Peyer's patch (tissue), 4 donors: ENCODE measurements at places on chromosomes 2 and 18.

- peaks cover 38% of the 10 kb centered on the region for H3K4me1 ChIP-seq
- peak overlapping the region; percentile 55 for H3K4me3 ChIP-seq
- no peaks in the 10 kb centered on the region for H3K36me3 ChIP-seq
- H3K27me3 ChIP-seq = no peaks in the 10 kb centered on the region
These were observed 1.3 kb upstream of the KCMF1 start for GRCh38 chr2:84969511-84970209.

DNA sequence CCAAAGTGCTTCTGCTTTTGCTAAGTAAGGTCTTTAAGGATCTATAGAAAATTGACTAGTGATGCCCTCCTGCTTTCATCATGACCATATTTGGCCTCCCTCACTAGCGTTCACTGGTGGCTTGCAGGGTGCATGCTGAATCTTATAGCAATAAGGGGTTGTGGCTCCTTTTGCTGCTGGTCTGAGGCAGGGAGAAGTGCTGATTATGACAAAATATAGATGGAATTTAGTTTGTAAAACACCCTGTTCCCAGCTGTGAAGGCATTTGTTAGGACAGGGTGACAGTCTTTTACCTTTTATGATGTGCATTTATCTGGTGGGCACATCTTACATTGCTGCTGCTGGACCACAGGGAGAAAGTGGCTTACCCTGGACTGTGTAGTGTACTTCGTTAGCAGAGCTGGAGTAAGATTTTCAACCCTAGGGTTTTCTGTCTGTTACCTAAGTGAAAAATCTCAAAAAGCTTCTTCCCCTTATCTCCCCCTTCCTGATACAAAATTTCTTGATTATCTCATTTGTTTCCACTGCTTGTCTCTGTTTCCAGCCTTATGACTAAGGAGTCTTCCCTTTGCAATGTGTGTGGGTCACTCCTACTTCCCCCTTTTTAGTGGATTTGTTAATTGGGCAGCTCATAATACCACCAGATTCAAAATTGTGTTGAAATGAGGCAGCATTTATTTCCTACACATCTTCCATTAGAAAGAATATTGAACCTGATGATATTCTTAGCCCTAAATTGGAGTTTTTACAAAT is 21.2 kb upstream of the RPL37A start:
- no peak for DNase-seq
- H3K36me3 ChIP-seq = no peaks in the 10 kb centered on the region
- H3K4me1 ChIP-seq = no peaks in the 10 kb centered on the region

DNA sequence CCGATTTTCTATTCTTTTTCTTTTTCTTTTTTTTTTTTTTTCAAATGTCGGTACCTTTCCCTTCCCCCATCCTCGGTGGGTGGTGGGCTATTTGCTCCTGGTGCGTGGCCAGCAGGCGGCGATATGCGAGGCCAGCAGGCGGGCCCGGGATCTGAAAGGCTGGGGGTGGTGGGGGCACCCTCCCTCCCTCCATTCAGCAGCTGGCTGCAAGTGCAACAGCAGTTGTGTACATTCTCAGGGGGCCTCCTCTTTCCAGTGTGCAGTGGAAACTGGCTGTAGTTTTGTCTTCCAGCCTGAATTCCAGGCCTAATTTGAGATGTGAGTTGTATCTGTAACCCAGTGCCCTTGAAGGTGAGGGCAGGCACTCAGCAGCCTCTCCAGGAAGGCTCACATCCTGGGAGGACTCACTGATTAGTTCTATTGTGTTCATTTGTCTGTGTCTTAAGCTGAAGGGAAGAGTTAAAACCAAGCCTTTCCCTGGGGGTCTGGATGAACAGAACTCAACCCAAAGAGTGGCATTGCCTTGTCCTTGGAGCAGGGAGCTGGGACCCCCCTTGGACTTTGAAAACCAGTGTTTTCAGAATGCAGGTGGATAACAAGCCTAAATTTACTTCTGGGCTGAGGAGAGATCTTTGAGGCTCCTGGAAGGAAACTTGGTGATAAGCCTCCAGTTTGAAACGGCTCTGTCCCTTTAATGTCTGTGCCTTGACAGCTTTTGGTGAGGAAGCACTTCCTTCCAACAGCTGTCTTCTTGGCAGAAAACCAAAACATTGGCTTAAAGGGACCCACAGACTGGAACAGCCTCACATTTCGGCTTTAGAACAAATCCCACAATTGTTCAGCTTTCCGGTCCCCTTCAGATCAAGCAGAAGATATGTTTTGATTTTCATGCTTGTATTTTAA is 3.3 kb downstream of the MYCN start:
- peaks cover 5% of the 10 kb centered on the region for H3K27me3 ChIP-seq
- no peak for DNase-seq
- H3K36me3 ChIP-seq = no peaks in the 10 kb centered on the region
- no peak overlapping the region for H3K4me3 ChIP-seq

DNA sequence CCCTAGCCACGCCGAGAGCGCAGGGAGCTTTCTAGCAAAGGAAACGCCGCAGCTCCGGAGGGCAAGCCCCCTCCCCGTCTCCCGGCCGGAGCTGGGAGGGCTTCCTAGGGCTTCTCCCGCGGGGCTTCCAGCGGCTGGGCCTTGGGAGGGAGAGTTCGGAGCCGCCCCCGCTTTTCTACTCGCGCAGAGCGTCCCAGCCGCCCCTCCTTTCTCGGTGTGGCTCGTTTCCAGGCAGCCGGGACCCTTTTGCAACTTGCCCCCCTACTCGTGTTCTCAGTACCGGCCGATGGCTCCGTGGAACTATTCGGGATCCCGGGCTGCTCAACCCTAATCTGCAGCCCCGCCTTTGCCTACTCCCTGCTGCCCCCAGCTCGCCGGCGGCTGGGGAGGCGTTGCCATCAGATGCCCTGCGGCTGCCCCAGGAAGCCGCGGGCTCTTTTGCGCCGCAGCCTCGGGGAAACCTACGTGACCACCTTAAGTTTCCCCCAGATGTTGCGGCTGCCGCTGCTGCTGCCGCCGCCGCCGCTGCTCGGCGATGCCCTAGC is 1.5 kb upstream of the NR4A2 start:
- H3K4me1 ChIP-seq = no peaks in the 10 kb centered on the region
- DNase-seq = peak; percentile 84
- peak overlapping the region; percentile 59 for H3K4me3 ChIP-seq
- H3K27ac ChIP-seq = peak overlapping the region; percentile 97
- no peaks in the 10 kb centered on the region for H3K36me3 ChIP-seq
- no peaks in the 10 kb centered on the region for H3K27me3 ChIP-seq

GRCh38 chr2:8737571-8738175 is 55.8 kb downstream of the ID2 start:
- H3K27ac ChIP-seq = no peak overlapping the region
- peaks cover 35% of the 10 kb centered on the region for H3K36me3 ChIP-seq
- DNase-seq = no peak
- H3K4me3 ChIP-seq = no peak overlapping the region
- H3K4me1 ChIP-seq = no peaks in the 10 kb centered on the region
- H3K27me3 ChIP-seq = no peaks in the 10 kb centered on the region

- no peaks in the 10 kb centered on the region for H3K27me3 ChIP-seq
- H3K4me3 ChIP-seq = no peak overlapping the region
- H3K36me3 ChIP-seq = no peaks in the 10 kb centered on the region
- H3K27ac ChIP-seq = no peak overlapping the region
- H3K4me1 ChIP-seq = no peaks in the 10 kb centered on the region
These were observed 2.8 kb upstream of the TMEM131 start for GRCh38 chr2:97998431-97999005.

- no peaks in the 10 kb centered on the region for H3K36me3 ChIP-seq
- peak overlapping the region; percentile 25 for H3K27ac ChIP-seq
- no peak for DNase-seq
- H3K4me1 ChIP-seq = no peaks in the 10 kb centered on the region
- no peak overlapping the region for H3K4me3 ChIP-seq
These were observed 68.6 kb downstream of the TNP1 start for GRCh38 chr2:216791303-216791702.

DNA sequence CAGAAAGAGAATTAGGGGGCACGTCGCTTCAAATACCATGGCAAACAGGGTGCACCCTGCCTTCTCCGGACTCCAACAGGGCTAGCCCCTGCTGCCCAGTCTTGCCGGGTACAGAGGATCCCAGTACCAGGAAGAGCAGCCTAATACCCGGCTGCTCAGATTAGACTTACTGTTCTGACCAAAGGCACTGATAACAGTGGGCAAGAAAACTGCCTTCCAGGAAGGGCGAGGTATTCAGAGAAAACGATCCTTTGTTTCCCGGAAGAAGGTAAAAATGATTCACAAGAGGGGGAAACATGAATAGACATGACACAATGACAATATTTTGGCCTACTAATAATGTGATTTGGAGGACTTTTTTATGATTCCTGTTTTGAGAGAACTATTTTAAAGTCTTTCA is 99.9 kb downstream of the SS18 start:
- no peak overlapping the region for H3K27ac ChIP-seq
- DNase-seq = no peak
- no peak overlapping the region for H3K4me3 ChIP-seq
- H3K27me3 ChIP-seq = no peaks in the 10 kb centered on the region
- no peaks in the 10 kb centered on the region for H3K36me3 ChIP-seq
- no peaks in the 10 kb centered on the region for H3K4me1 ChIP-seq

- no peak overlapping the region for H3K4me3 ChIP-seq
- no peak for DNase-seq
- H3K27me3 ChIP-seq = no peaks in the 10 kb centered on the region
- H3K36me3 ChIP-seq = no peaks in the 10 kb centered on the region
- H3K27ac ChIP-seq = no peak overlapping the region
- no peaks in the 10 kb centered on the region for H3K4me1 ChIP-seq
These were observed 102.2 kb downstream of the DLGAP1 start for GRCh38 chr18:4352746-4353551.

- DNase-seq = no peak
- no peaks in the 10 kb centered on the region for H3K4me1 ChIP-seq
- no peak overlapping the region for H3K27ac ChIP-seq
- H3K4me3 ChIP-seq = no peak overlapping the region
- no peaks in the 10 kb centered on the region for H3K27me3 ChIP-seq
These were observed 355.3 kb downstream of the INSIG2 start for GRCh38 chr2:118443596-118443995.

DNA sequence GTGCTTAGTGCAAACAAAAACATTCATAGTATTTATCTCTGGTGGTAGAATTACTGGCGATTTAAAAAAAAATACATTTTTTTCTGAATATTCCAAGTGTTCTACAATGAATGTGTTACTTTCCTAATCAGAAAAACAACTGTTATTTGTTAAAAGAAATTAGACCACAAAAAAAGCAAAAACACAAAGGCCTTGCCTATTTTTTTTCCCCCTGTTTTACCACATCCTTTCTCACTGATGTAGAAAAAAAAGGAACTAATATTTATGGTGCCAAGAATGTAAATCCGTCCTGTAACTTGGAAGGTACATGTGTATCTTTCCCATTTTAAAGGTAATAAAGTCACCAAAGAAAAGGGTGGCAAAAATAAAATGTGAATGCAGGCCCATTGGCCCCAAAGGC is 28.4 kb upstream of the MGAT4A start:
- H3K36me3 ChIP-seq = no peaks in the 10 kb centered on the region
- no peak overlapping the region for H3K4me3 ChIP-seq
- H3K4me1 ChIP-seq = peaks cover 16% of the 10 kb centered on the region
- DNase-seq = no peak
- H3K27ac ChIP-seq = peak overlapping the region; percentile 67

DNA sequence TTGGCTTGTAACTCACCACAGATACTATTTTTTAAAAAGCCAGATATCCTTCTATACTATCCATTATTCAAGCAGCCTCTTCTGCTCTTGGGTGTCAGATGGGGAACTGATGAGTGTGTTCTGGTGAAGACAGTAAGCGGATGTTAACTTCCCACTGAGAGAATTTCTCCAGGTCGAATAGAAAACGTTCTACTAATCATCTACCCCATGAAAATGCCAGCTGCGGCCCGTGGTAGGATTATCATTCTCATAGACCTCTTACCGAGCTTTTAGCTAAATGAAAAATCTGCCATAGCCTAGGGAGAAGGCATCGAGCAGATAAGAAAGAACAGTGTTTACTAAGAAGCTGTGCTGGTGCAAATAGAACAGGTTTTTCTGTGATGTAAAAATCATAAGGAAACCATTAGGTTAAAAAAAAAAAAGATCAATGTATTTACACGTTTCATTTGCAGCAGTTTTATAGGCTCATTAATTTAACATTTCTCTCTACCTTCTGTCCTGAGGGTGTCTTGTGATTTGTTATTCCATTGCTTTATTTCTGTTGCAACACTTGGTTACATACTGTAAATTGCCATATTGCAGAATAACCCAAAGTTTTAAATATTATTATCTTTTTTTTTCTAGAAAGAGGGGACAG is 1521.5 kb upstream of the ZEB2 start:
- H3K36me3 ChIP-seq = no peaks in the 10 kb centered on the region
- DNase-seq = no peak
- H3K27ac ChIP-seq = no peak overlapping the region
- H3K4me3 ChIP-seq = no peak overlapping the region
- no peaks in the 10 kb centered on the region for H3K27me3 ChIP-seq
- no peaks in the 10 kb centered on the region for H3K4me1 ChIP-seq

DNA sequence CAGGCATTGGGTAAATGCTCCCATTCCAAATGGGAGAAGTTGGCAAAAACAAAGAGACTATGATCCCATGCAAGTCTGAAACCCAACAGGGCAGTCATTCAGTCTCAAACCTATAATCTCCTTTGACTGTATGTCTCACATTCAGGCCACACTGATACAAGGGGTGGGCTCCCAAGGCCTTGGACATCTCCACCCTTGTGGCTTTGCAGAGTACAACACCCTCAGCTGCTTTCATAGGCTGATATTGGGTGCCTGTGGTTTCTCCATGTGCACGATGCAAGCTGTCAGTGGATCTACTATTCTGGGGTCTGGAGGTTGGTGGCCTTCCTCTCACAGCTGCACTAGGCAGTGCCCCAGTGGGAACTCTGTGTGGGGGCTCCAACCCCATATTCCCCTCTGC is 141.7 kb upstream of the CAB39 start:
- H3K36me3 ChIP-seq = no peaks in the 10 kb centered on the region
- no peaks in the 10 kb centered on the region for H3K27me3 ChIP-seq
- DNase-seq = no peak

GRCh38 chr2:105814291-105814940 is 69.7 kb downstream of the NCK2 start:
- H3K27me3 ChIP-seq = no peaks in the 10 kb centered on the region
- no peak for DNase-seq
- H3K4me1 ChIP-seq = no peaks in the 10 kb centered on the region
- peaks cover 7% of the 10 kb centered on the region for H3K36me3 ChIP-seq
- no peak overlapping the region for H3K27ac ChIP-seq

- H3K4me1 ChIP-seq = no peaks in the 10 kb centered on the region
- no peaks in the 10 kb centered on the region for H3K36me3 ChIP-seq
- DNase-seq = no peak
- no peak overlapping the region for H3K27ac ChIP-seq
These were observed 15.3 kb downstream of the KYNU start for GRCh38 chr2:142892715-142893114.

GRCh38 chr2:99707592-99707991 is 217.8 kb upstream of the REV1 start:
- no peaks in the 10 kb centered on the region for H3K36me3 ChIP-seq
- DNase-seq = no peak
- no peak overlapping the region for H3K27ac ChIP-seq
- H3K4me1 ChIP-seq = no peaks in the 10 kb centered on the region
- no peaks in the 10 kb centered on the region for H3K27me3 ChIP-seq

GRCh38 chr2:143936848-143937722 is 582.8 kb downstream of the ZEB2 start:
- DNase-seq = no peak
- H3K27me3 ChIP-seq = no peaks in the 10 kb centered on the region
- no peaks in the 10 kb centered on the region for H3K36me3 ChIP-seq
- no peaks in the 10 kb centered on the region for H3K4me1 ChIP-seq
- peak overlapping the region; percentile 89 for H3K27ac ChIP-seq

GRCh38 chr2:99900556-99900955 is 241.8 kb downstream of the AFF3 start:
- H3K36me3 ChIP-seq = no peaks in the 10 kb centered on the region
- H3K4me3 ChIP-seq = no peak overlapping the region
- no peaks in the 10 kb centered on the region for H3K4me1 ChIP-seq
- no peak for DNase-seq
- H3K27ac ChIP-seq = no peak overlapping the region
- no peaks in the 10 kb centered on the region for H3K27me3 ChIP-seq
